Vagina (tissue), 2 donors: ENCODE measurements at places on chromosomes 3 and 15. TPM values are rescaled to one million over a fixed set of nuclear protein-coding genes. Genes with fewer than 3 reads are reported as not detected.

Gene PEX5L
- not detected for total RNA-seq

Gene FES
- 47.4 TPM for total RNA-seq

- no peaks in the 10 kb centered on the region for H3K36me3 ChIP-seq
- H3K4me3 ChIP-seq = no peak overlapping the region
- H3K27me3 ChIP-seq = no peaks in the 10 kb centered on the region
- H3K27ac ChIP-seq = no peak overlapping the region
- no peaks in the 10 kb centered on the region for H3K4me1 ChIP-seq
- DNase-seq = no peak
These were observed 152.6 kb downstream of the ZNF621 start for GRCh38 chr3:40677321-40677720.

GRCh38 chr3:76698136-76698706 is 341.7 kb upstream of the ROBO2 start:
- no peaks in the 10 kb centered on the region for H3K4me1 ChIP-seq
- no peak for DNase-seq
- H3K4me3 ChIP-seq = no peak overlapping the region
- H3K27ac ChIP-seq = no peak overlapping the region
